ENCODE measurements at places on chromosomes 5 and 9.
A peak's percentile ranks its signal among the peaks of the same experiment; 100 is the strongest.

DNA sequence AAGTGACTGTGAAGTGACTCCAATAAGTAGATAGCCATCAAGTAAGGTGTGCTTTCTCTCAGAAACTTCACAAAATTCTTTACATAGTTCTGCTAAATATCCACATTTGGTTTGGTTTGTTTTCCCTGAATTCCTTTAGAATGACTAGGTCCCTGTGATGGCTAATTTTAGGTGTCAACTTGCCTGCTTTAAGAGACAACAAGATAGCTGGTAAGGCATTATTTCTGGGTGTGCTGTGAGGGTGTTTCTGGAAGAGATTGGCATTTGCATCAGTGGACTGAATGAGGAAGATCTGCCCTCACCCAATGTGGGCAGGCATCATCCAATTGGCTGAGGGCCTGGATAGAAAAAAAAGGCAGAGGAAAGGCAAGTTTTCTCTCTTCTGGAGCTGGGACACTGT is 8.3 kb upstream of the PTBP3 start:
- DNase-seq = no peak

DNA sequence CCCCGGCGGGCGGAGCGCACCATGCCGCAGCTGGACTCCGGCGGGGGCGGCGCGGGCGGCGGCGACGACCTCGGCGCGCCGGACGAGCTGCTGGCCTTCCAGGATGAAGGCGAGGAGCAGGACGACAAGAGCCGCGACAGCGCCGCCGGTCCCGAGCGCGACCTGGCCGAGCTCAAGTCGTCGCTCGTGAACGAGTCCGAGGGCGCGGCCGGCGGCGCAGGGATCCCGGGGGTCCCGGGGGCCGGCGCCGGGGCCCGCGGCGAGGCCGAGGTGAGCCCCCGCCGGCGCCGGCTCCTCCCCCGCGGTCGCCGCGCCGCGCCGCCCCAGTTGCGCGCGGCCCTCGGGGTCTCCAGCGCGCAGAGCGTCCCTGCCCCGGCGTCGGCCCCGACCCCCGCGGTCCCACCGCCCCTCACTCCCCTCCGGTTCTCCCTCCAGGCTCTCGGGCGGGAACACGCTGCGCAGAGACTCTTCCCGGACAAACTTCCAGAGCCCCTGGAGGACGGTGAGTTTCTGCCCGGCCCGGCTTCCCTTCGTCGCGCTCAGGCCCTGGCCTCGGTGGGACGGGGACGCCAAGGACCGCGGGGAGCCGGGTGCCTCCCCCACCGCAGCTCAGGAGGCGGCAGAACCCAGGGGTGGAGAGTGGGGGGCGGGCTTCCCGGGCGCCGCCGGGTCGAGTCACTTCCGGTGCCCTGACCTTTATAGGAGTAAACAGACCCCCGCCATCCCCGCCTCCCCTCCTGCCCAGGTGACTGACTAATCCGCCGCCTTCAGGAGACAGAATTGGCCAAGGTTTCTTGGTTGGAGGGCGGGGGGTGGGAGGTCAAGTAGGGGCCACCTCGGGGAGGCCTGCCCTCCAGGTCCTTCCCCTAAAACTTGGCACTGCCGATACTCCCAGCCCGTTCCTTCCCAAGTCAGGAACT is 665 bp downstream of the TCF7 start:
- DNase-seq = peak; percentile 72

- no peak for DNase-seq
These were observed 55.3 kb downstream of the GADD45G start for GRCh38 chr9:89659891-89660685.

- DNase-seq = no peak
These were observed 123.1 kb upstream of the PHYKPL start for GRCh38 chr5:178355671-178356070.

GRCh38 chr9:35606138-35606504 is 1.1 kb downstream of the TESK1 start:
- no peak for DNase-seq

GRCh38 chr9:135065151-135065550 is 22.3 kb upstream of the OLFM1 start:
- DNase-seq = no peak

DNA sequence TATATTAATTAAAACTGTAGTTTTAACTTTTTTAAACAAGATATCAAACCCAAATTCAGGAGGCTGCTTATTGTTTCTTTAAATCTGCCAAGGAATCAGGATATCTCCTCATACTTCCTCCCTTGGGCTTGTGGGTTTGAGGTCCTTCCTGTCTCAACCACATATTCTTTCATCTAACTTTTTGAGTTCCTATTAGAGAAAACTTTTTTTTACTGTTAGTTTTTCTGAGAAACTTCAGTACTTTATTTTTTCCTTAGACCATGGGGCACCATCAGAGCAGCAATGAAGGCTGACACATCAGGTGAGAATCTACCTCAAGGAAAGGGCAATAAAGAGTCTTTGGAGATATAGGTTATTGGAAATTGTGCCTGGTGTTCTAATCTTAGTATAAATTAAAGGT is 56.7 kb downstream of the TSSK1B start:
- peak; percentile 60 for DNase-seq

GRCh38 chr5:4082966-4083564 is 487.4 kb downstream of the IRX1 start:
- no peak for DNase-seq

- no peak for DNase-seq
These were observed 88.9 kb downstream of the CDK5RAP2 start for GRCh38 chr9:120490888-120491595.

- DNase-seq = no peak
These were observed 170.6 kb upstream of the MRPS30 start for GRCh38 chr5:44637916-44638869.

- no peak for DNase-seq
These were observed 344.8 kb downstream of the DEPDC1B start for GRCh38 chr5:60355181-60355580.

GRCh38 chr5:153447534-153447933 is 42.9 kb upstream of the GRIA1 start:
- DNase-seq = no peak

DNA sequence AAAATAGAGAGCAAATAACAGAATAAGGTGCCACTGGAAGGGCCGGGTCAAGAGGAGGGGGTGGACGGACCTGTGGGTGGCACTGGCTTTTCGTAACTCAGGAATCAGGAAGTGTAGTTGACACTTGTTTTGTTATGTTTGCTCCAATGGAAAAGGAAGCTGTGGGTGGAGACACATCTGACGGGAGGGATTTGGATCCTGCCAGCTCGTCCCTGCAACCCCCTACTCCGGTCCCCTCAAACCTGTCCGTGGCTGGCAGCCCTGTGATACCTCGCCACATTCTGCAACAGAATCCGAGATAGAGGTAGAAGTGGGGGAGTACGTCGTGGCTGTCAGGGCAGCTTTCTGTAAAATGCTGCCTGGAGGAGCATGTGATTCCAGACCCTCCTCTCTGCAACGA is 104.2 kb upstream of the IER5L start:
- DNase-seq = no peak

GRCh38 chr5:16757146-16757545 is 140.3 kb upstream of the RETREG1 start:
- DNase-seq = no peak

DNA sequence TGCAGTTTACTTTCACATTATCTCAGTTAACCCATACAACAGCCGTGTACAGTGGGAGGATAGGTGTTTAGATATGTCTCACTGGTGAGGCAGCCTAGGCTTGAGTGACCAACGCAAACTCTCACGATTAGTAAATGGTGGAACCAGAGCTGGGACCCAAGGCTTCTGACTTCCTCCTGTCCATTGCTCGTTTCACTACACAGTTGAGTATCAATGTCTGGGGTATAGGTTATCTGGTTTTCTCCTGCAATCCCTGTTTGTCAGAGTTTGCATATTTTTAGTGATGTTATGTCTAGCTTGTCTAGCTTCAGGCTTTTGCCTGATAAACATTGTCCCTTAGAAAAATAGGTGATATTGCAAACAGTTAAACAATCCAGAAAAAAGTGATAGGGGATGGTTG is 62.6 kb downstream of the NUP214 start:
- DNase-seq = no peak

DNA sequence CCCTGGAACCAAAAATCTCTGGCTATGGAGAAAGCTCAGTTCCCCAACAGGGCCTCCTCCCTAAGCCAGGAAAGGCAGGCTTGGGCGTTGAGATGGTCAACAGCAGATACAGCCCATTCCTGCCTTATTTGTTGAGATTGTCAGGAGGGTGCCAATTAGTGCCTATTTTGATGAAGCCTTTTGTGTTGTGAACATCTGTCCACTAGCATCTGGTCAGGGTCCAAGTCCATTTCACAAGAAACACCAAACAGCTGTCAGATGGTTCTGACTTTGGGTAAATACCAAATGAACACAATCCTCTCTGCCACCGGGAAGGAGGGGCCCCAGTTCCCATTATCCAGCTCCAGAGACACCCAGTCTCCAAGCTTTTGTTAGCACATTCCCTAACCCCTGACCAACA is 19.9 kb downstream of the SEMA6A start:
- no peak for DNase-seq

DNA sequence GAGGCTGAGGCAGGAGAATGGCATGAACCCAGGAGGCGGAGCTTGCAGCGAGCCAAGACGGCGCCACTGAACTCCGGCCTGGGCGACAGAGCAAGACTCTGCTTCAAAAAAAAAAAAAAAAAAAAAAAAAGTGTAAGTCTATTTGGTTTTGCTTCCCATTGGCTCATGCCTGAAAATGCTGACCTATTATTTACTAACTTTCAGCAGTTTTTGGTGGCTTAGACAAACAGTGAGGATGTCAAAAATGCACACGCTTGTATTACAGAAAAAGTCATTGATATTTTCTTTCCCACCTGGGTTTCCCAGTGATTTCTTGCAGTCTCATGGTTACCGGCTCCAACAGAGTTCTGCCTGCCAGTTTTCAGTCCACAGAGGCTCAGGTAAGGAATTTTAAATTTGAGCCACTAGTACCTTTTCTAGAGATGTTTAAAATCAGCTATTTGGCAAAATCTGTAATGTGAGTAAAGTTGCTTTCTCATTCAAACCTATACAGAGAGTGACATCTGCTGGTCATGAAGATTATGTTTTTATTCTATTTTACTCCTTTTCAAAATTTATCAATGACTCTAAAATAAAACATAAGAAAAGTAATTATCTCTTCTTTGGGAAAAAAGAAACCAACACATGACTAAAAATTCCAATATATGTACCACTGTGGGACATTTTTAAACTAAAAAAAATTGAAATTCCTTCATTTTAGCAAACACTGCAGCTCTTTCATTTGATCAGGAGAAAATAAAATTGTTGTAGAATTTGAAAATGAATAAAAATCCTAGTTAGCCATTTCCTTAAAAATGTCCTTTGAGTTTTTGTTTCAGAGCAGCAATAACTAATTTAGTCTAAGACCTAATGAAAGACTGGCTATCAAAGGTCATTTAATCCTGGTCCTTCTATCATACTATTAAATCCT is 8.8 kb downstream of the FAM200C start:
- DNase-seq = peak; percentile 20

- no peak for DNase-seq
These were observed 472.8 kb downstream of the CDK5RAP2 start for GRCh38 chr9:120107138-120107537.

GRCh38 chr5:76861612-76862011 is 11.8 kb downstream of the S100Z start:
- no peak for DNase-seq

GRCh38 chr9:16076511-16076910 is 523.7 kb downstream of the CCDC171 start:
- DNase-seq = no peak

- DNase-seq = peak; percentile 56
These were observed 413 bp downstream of the JADE2 start for GRCh38 chr5:134525683-134526482.

DNA sequence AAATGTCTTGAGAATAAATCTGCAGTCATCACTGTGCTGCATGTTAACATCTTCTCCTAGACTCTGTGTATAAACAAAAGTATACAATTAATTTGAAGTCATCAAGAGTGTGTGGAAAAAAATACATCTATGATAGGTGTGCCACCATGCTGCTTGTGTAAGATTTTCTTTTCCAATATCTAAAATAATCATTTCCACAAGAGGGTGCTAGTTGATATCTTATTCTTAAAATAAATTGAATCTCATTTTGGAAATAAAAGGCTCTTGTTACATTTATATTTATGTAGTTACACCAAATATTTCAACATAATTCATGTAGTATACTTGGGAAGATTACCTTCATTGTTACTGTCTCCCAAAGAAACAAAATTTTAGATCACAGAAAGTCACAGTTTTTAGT is 14.1 kb upstream of the MOCS2 start:
- no peak for DNase-seq

- DNase-seq = no peak
These were observed 67.8 kb downstream of the JAK2 start for GRCh38 chr9:5052838-5053237.

- no peak for DNase-seq
These were observed 146.5 kb downstream of the MEF2C start for GRCh38 chr5:88736494-88736893.

DNA sequence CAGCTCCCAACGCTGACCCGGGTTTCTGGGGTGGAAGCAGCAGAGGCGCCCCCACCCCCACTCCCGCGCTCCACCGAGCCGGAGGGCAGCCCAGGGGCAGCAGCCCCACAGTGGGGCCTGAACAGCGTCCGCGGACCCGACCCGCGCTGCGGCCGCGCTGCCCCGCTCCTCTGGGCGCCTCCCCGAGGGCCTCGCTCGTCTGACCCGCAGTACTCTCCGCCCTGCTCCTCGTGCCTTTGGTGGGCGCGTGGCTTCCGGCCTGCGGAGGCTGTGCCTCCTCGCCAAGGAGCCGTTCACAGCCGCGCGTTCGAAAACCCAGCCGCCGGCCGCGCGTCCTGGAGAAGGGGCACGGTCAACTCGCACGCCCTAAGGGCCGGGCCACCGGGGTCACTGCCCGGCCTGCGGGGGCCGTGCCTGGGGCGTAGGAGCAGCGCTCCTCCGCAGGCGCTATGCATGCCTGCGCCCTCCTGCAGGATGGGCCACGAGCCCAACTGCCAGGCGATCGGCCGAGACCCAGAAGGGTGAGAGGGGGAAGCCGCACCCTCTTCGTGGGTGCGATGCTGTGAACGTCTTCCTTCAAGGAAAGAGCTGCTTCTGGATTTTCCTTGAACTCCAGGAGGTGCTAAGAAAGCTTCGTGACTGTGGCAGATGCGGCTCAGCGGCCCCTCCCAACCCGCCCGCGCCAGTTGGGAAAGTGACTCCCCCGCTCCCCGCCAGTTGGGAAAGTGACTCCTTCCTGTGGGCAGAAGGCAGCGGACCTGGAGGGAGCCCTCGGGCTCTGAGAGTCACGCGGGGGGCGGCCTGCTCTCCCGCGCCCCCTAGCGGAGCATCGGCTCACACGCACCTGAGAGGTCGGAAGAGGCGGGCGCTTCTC is 82.7 kb downstream of the HSD17B3 start:
- no peak for DNase-seq

- no peak for DNase-seq
These were observed 266.7 kb downstream of the PJA2 start for GRCh38 chr5:109143031-109143430.

- DNase-seq = no peak
These were observed 15.0 kb downstream of the TENT4A start for GRCh38 chr5:6728011-6728794.

- DNase-seq = no peak
These were observed 38.7 kb downstream of the CCDC125 start for GRCh38 chr5:69293882-69294281.

DNA sequence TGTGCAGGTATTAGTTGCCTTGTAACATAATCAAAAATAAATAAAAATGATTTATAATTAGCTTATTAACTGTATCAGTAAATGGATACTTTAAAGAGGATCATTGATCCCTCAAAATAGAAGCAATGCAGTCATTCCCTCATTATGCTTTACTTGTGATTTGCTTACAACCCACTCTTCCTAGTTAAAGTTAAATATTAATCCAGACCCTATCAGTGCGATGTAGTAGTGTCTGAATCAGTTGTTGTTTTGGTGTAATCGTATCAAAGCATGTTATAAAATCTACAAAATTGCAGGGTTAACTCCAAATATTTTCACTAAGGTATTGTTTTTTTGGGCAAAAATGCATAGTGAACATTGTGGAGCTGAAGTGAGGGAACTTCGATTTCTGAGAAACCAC is 17.6 kb downstream of the TENT4A start:
- no peak for DNase-seq

Measured in CD4-positive, alpha-beta memory T cell (primary cell).